ENCODE measurements at places on chromosomes 4 and X.
A peak's percentile ranks its signal among the peaks of the same experiment; 100 is the strongest.

- DNase-seq, result no peak
Observed at GRCh38 chrX:130482871-130483270, 81.1 kb downstream of the RBMX2 start.

DNA sequence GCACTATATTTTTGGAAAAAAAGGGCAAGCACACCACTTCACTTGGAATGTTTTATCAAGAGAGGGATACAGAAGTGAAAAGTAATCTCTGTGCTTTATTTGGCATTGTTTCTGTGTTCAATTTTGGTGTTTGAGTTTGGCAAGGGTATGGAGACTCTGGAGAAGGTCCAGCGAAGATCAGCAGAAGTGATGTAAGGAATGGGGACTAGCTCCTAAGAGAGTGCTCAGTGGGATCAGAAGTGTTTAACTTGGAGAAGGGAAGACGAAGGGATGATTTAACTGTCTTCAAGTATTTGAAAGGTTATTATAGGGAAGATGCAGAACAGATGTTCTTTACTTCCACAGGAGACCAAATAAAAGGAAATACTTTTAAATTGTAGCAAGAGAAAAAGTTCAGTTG lies 74.3 kb downstream of the CFAP299 start:
- DNase-seq, result no peak

GRCh38 chr4:5988086-5988845 lies 30.0 kb downstream of the C4orf50 start:
- no peak for DNase-seq

DNA sequence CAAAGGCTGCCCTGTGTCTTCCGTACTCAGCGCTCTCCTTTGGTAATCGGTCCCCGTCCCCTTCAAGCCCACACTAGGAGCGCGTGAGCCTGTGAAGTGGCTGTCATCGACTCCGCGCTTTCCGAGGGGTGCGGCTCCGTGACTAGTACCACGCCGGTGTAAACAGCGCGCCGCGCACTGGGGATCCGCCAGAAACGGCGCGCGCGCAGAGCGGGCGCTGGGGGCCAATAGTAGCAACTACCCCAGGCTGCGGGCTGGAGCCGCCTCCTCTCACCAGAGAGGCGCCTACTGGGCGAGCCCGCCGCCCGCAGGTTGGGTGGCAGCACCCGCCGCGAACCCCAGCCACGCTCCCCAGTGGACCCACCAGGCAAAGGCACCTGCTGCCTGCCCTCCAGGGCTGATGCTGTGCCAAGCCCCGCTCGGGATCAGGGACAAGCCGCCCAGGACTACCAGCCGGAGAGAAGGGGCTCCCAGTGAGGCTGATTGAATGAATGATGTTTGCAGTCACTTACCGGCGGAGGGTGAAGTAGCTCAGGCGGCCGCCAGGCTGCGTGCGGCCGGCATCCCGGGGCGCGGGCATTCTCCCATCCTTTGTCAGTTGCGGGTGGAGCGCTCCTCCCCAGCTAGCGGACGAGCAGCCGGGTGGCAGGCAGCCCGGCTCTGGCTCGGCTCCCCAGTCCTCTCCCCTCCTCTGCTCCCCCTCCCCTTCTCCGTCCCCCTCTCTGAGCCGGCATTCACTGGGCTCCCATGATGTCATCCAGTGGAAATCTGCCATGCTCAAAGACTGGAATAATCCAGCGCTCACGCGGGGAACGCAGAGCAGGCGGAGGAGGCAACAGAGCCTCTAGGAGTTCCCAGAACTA lies 370.3 kb upstream of the SMIM31 start:
- no peak for DNase-seq

DNA sequence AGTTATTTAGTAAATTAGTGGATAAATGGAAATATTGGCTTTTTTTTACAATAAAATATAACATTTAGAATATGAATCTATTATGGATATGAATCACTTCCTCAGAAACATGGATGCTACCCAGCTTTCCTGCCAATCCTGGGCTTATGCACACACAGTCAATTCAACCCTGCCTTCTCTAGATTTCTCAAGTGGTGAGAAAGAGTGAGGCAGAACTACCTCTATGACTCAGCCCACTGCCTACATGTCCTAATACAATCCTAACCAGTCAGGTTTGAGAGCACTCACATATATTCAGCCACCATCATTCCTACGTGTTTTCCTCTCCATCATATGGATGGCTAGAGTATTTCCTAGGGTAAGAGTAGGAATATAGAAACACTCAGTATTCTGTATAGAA lies 91.1 kb upstream of the ANKRD50 start:
- no peak for DNase-seq

- DNase-seq, result no peak
Observed at GRCh38 chrX:15903186-15903681, 48.6 kb upstream of the AP1S2 start.

- DNase-seq, result no peak
Observed at GRCh38 chr4:102037566-102037965, 247.0 kb downstream of the BANK1 start.

DNA sequence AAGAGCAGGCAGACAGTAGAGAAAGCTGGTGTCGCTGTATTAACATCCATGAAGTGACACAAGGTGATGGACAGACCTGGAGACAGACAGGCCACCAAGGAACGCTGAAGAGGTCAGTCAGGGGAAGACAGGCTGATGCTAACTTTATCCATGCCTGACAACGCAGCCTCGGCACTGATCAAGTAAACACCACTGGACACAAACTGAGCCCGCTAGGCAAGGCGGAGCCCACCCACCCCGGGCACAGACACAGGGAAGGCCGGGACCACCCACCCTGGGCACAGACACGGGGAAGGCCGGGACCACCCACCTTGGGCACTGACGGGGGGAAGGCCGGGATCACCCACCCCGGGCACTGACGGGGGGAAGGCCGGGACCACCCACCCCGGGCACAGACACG lies 18.8 kb downstream of the PPP2R3B start:
- no peak for DNase-seq

- peak; percentile 66 for DNase-seq
Observed at GRCh38 chr4:15756361-15756861, 21.7 kb upstream of the CD38 start.

DNA sequence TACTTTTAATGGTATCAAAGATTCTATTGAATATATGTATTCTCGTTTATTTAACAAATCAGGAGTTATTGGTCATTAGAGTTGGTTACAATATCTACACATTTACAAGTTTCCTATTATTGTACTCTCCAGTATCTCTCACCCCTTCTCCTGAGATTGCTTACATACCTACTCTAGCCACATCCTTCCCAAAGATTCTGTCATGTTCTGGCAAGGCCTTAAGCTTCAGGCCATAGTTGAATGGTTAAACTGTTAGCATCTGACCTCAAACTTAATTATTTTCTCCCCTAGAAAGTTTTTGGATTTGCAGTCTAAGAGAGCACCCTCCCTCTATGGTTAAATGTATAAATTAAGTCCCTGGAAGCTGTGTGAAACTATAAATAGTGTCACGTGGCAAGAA lies 784.2 kb downstream of the GLUD2 start:
- DNase-seq, result no peak

DNA sequence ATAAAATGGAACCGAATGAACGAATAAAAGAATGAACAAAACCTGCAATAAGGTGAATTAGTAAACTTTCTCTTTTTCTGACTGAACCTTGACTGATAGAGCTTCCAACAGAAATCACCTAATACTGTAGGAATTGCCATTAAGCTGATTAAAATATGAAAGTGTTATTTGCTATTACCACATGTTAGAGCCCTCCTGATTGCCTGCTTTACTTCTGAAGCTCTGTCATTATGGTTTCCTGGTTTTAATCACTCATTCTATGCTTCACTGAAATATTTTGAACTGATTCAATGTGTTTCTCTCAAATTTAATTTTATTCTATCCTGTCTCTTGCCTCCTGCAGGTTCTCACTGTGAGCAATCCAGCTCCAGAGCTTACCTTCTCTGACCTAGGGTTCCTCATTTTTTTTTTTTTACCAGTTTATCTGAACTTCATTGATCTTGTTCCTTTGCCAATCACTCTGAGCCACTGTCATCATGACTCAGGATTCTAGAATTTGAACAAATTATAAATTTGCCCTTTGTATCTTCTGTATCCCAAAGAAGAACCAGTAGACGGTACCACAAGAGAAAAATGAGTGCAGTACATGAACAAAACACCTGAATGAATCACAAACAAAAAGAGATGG lies 48.1 kb upstream of the UGT2B15 start:
- DNase-seq, result no peak

DNA sequence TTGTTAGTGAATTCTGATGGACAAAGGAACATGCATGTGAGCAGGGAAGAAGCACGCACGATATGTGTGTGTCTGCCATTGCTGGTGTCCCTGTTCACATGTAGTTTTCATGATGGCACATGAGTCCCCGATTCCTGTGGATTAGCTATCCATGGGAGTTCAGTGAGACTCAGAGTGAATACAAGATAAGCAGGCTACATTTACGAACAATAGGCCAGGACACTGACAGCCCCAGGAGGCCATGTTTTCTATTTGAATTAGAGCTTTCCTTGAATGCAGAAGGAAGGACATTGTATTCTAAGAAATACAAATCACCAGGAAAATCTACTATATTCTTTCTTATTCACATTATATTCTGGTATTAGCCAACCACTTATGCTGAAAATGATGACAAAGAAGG lies 171.4 kb downstream of the PPP1R2C start:
- DNase-seq, result no peak

- no peak for DNase-seq
Observed at GRCh38 chr4:33306131-33306530, 2586.0 kb downstream of the PCDH7 start.

GRCh38 chrX:71653344-71653743 lies 14.0 kb upstream of the LOC101059915 start:
- no peak for DNase-seq

GRCh38 chrX:74343343-74344279 lies 39.6 kb downstream of the ZCCHC13 start:
- DNase-seq, result no peak

- DNase-seq, result no peak
Observed at GRCh38 chr4:80592950-80593349, 257.4 kb downstream of the CFAP299 start.

DNA sequence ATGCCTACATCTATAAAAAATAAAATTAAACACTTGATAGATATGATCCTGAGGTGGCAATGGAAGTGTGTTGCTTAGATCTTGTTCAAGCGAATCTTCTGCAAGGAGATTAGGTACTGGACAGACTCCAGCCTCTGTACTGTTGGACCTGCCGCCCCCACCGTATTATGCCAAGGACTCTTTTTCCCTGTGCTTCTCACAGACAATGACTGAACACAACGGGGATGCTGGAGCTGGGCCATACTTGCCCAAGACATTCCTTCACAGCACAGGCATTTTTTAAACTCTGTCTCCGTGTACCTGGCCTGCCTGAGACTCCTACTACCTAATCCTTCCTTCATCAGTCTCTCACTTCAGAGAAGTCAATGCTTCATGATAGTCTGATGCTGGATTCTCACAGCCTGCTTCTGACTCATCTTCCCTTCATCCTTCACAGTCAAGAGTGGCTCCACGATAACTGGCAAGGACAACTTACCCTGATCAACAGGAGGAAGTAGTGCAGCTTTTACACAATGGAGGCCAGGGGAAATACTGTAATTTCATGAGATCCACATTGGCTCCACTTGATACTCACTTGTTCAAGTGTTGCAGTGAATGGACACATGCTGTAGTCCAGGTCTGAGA lies 754.6 kb upstream of the AGA start:
- DNase-seq, result no peak

DNA sequence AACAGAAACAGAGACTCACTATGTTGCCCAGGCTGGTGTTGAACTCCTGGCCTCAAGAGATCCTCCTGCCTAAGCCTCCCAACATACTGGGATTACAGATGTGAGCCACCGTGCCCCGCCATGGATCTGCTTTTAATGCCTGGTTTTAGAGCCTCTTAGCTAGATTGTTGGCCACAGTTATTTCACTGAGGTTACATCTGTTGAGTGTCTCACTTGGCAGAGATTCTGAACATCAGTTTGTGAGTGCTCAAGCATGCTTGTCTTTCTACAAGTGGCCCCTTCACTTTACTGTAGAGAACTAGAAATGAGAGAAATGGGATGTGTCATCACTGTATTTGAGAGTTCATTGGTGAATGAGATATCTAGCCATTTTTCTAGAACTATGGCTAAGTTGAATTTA lies 218.5 kb downstream of the APBB2 start:
- DNase-seq, result no peak

GRCh38 chrX:102599084-102599950 lies at the start of gene ARMCX5:
TSS of gene ARMCX5 (plus strand) at chrX:102599515. CDS start at chrX:102602142, 2,627 bp downstream.
- peak; percentile 36 for DNase-seq

- DNase-seq, result no peak
Observed at GRCh38 chr4:53937918-53938317, 126.5 kb downstream of the CHIC2 start.

- no peak for DNase-seq
Observed at GRCh38 chr4:179415847-179416223, 1973.6 kb upstream of the AGA start.

GRCh38 chr4:123380728-123381716 lies 15.6 kb upstream of the SPRY1 start:
- no peak for DNase-seq

DNA sequence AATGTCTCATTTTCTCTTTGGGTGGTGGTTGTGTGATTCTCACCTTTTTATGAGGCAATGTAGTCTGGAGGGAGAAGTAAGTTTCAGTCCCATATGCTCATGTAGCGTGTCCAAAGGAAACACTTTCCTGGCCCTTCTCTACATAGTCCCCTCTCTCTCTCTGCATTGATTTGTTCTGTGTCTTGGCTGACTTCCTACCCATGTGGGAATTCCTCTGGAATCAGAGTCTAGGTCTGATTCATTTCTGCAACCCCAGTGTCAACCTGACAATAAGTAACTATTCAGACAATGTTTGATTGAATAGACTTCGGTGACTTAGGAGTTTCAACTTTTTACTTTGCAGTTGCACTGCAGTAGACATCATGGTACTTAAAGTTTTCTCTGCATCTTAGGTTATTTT lies 2.7 kb upstream of the ALAS2 start:
- DNase-seq, result no peak

- DNase-seq, result no peak
Observed at GRCh38 chr4:156949373-156949814, 22.2 kb downstream of the PDGFC start.

GRCh38 chr4:25913056-25913850 lies 767 bp upstream of the SMIM20 start:
- DNase-seq, result no peak

DNA sequence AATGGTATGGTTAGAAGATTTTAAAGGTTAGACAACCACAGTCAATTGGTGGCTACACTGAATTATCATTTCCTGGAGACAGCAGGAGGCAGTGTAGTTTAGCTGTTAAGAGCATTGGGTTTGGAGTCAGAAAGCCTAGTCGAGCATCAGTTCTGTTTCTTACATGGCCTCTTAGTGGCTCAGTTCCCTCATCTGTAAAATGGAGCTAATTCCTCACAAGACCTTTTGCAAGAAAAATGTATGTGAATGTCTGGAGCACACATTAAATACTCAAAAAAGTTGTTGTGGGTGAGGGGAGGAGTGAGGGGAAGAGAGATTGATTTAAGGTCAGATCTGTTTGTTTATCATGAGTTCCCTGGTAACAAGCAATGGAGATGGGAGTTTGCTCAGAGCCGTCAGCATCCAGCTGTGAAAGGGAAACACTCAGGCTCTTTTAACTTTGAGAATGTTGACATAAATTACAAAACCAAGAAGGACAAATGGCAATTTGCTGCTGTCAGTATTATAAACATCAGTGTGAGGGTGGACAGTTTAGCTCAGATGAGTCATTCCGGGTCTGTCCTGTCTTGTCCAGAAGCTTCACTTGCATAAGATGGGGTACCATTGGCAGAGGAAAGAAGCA lies 98.2 kb upstream of the PGRMC2 start:
- no peak for DNase-seq
